Progenitor cell of endocrine pancreas (in vitro differentiated cells): ENCODE measurements at places on chromosomes 3 and 15. TPM values are rescaled to one million over a fixed set of nuclear protein-coding genes. Genes with fewer than 3 reads are reported as not detected.

The CNTN6 gene
- 0.17 and 0.36 TPM in 2 replicates for total RNA-seq

GRCh38 chr15:61153291-61153690, 75.8 kb downstream of the RORA start:
- DNase-seq: no peak

The DNAH1 gene
- 11.6 and 14.0 TPM in 2 replicates for total RNA-seq

The CKMT1B gene
- 1.8 and 3.3 TPM in 2 replicates for total RNA-seq

The DCLK3 gene
- 0.11 and 0.12 TPM in 2 replicates for total RNA-seq

- DNase-seq: no peak
These were observed 160.7 kb upstream of the MCTP2 start for GRCh38 chr15:94070356-94071295.

The POPDC2 gene
- 2.9 and 3.8 TPM in 2 replicates for total RNA-seq

The ATP13A5 gene
- 0.07 and 0.29 TPM in 2 replicates for total RNA-seq

- DNase-seq: peak; percentile 34
These were observed 137.4 kb upstream of the UMPS start for GRCh38 chr3:124592658-124593441.

GRCh38 chr15:31453558-31454318, 127.1 kb downstream of the KLF13 start:
- no peak for DNase-seq

The TMEM207 gene
- total RNA-seq: 0.27 TPM in 1 of 2 replicates, not detected in the other

DNA sequence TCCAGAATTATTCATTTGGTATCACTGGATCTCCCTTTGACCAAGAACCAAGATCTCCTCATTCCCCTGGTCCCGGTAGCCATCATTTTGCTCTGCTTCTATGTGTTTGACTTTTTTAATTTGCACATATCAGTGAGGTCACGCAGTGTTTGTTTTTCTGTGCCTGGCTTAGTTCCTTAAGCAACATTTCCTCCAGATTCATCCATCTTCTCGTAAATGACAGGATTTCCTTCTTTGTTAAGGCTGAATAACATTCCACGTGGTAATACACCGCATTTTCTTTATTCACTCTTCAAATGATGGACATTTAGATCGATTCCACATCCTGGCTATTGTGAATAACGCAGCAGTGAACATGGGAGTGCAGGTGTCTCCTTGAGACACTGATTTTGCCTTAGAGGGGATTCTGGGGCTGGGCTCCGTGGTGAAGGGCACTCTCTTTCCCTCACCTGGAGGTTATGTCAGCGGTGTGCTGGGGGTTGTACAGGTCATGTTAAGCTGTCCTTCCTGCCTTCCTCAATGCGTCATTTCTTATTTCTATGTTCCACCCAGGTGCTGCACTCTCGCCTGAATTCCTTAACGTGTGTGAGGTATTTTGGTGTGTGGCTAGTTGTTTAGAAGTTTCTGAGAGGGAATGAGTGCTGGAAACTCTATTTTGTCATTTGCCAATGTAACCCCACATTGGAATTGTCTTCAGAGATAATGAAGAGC, 212.2 kb downstream of the LPP start:
- DNase-seq: no peak

GRCh38 chr15:59686389-59686788, 2.7 kb downstream of the BNIP2 start:
- DNase-seq: no peak

GRCh38 chr3:175346573-175347356, 487.6 kb downstream of the NAALADL2 start:
- no peak for DNase-seq

The TNNC1 gene
- total RNA-seq: 3.3 and 3.6 TPM in 2 replicates

DNA sequence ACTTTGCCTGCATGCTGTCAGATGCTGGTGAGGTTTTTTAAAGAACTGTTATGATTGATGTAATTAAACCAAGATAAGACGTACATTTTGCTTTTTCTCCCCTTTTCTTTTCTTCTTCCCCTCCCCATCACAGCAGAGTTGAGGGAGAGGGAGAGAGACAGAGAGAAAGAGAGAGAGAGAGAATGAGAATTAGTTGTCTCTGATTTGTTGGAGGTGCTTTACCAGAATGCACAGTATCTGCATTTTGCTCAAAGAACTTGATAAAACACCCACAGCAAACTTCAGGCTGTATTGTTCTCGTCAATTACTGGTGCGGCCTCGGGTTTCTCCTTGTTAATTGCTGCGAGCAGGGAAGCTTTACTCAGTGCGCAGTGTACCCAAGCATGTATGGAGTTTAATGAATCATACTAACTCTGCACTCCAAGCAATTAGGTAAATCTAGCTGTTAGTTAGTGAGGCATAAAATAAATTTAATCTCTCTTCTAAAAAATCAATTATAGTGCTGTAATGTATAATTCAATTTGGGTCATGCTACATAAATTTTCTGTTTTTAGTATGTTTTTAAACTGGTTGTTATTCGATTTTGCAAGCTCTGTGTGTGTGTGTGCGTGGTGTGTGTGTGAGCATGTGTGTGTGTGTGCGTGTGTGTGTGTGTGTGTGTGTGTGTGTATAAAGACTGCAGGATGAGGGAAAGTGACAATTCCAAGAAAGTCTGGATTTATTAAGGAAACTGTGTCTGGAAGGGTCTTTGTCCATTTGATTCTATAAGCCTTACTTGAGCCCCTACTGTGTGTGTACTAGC, 273.4 kb downstream of the TLE3 start:
- DNase-seq: no peak

The ATP8B4 gene
- total RNA-seq: 0.95 and 0.98 TPM in 2 replicates

DNA sequence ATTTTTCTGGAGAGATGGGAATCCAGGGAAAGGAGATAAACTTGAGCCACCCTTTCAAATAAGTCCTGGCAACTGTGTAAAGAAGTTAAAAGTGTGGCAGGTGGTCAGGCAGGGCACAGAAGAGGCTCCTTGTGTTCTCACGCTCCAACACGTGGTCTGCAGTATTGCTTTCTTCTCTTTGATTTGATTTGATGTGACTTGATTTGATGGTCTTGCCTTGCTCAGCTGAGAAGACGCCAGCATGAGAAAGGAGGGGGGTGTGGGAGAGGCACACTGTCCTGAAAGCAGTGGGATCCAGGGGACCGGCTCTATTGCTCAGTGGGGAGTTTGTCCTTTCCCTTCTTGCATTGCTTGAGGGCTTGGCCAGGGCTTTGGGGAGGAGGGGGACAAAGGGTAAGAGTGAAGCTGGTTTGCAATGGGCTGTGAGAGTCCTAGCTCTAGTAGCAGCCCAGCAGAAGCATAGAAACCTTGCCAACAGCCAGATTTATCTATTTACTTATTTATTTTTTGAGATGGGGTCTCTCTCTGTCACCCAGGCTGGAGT, 25.7 kb upstream of the NEO1 start:
- no peak for DNase-seq

- no peak for DNase-seq
These were observed 490.9 kb upstream of the CFAP20DC start for GRCh38 chr3:59540696-59541095.

DNA sequence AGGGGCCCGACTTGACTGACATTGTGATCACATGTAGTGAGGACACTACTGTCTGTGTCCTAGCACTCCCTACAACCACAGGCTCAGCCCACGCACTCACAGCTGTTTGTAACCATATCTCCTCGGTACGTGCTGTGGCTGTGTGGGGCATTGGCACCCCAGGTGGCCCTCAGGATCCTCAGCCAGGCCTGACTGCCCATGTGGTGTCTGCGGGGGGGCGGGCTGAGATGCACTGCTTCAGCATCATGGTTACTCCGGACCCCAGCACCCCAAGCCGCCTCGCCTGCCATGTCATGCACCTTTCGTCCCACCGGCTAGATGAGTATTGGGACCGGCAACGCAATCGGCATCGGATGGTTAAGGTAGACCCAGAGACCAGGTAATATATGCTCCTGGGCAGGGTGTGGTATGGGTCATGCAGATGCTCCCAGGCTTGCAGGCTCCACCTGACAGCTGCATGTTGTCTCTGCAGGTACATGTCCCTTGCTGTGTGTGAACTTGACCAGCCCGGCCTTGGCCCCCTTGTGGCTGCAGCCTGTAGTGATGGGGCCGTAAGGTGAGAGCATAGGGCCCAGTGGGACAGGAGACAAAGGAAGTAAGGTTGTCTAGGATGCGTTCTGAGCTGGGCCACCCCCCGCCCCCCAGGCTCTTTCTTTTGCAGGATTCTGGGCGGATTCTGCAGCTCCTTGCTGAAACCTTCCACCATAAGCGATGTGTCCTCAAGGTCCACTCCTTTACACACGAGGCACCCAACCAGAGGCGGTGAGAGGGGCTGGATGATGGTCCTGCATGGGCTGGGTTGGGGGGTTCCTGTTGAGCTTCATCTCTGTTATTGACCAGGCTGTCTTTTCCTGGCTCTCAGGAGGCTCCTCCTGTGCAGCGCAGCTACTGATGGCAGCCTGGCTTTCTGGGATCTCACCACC, 4.4 kb downstream of the DALRD3 start:
- peak; percentile 56 for DNase-seq

DNA sequence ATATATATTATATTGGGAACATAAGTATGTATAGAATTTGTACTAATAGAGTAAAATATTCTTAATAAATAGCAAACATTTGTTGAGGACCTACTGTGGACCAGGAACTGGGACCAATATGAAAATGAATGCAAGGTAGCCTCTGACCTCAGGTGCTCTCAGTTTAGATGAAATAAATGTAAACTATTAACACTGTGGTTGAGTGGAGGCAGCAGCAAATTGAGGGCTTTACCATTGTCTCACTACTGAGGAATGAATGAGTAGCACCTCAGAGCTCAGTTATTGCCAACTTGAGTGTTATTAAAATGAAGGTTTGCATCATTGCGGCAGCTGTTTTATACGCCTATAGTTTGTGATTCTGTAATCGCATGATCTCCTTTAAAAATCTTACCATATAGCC, 90.9 kb upstream of the CGNL1 start:
- no peak for DNase-seq

The SLC25A38 gene
- 34.6 and 38.0 TPM in 2 replicates for total RNA-seq

The CELSR3 gene
- 14.9 and 15.2 TPM in 2 replicates for total RNA-seq

- no peak for DNase-seq
These were observed 40.2 kb upstream of the UBE2E2 start for GRCh38 chr3:23162934-23163333.

DNA sequence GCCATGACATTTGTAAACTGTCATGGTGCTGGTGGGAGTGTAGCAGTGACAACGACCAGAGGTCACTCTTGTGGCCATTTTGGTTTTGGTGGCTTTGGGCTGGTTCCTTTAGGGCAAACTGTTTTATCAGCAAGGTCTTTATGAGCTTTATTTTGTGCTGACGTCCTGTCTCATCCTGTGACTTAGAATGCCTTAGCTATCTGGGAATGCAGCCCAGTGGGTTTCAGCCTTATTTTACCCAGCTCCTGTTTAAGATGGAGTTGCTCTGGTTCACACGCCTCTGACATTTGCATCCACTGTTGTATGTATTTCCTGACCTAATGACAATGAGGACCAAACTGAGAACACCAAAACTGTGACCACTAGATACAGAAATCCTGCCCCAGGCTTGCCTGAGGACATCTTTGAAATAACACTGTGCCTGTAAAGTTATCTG, 37.6 kb downstream of the RAB8B start:
- no peak for DNase-seq

The PLCL2 gene
- total RNA-seq: 10.8 and 11.3 TPM in 2 replicates

- DNase-seq: no peak
These were observed 27.9 kb upstream of the SCN10A start for GRCh38 chr3:38843898-38844297.

DNA sequence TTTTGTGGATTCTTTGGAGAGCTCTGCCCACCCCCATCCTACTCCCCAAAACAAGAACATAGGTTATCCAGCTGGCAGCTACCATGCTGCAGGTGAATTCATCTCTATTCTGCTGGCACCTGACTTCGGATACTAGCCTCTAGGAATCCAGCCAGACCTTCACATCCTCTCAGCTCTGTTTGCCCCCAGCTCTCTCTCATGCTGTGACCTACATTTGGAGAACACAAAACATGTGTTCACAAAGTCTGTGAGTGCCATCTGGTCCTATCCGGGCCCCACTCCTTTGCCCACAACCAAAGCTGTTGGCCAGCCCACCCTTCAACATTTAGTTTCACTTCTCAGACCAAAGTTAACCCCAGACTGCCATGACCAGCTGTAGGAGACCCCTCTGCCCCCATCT, 89.4 kb upstream of the C3orf80 start:
- DNase-seq: no peak

- DNase-seq: no peak
These were observed 13.1 kb upstream of the RAB8B start for GRCh38 chr15:63176302-63176701.
